Hepatocyte (in vitro differentiated cells): ENCODE measurements at places on chromosomes 16 and 17. TPM values are rescaled to one million over a fixed set of nuclear protein-coding genes. Genes with fewer than 3 reads are reported as not detected.

COG7 gene
- 11.8 and 15.4 TPM in 2 replicates for total RNA-seq

DNA sequence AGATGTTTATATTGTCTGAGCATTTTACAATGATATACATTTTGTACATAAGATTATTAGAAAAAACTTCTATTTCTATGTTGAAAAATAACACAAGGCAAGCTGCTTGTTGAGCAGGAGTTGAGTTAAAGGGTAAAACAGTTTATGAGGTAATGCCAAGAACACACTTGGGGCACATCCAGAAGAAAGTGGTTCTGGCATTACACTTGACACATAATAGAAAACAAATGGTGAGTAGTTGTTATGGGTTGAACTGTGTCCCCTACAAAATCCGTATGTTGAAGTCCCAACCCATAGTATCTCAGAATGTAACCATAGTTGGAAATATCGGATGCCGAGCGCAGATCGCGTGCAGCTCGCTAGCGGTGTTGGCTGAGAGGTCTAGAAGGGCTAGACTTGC is 354.3 kb upstream of the GOT2 start:
- H3K36me3 ChIP-seq, result no peaks in the 10 kb centered on the region
- no peaks in the 10 kb centered on the region for H3K27me3 ChIP-seq
- H3K4me1 ChIP-seq, result no peaks in the 10 kb centered on the region
- DNase-seq, result no peak

GRCh38 chr16:17273142-17273561 is 197.6 kb downstream of the XYLT1 start:
- peak; percentile 76 for DNase-seq
- no peaks in the 10 kb centered on the region for H3K36me3 ChIP-seq
- peaks cover 42% of the 10 kb centered on the region for H3K4me1 ChIP-seq
- peak overlapping the region; percentile 67 for H3K27ac ChIP-seq
- no peaks in the 10 kb centered on the region for H3K27me3 ChIP-seq
- no peak overlapping the region for H3K4me3 ChIP-seq

MYL4 gene
- 4.3 and 10.2 TPM in 2 replicates for total RNA-seq

GRCh38 chr17:18323507-18324139 is 8.5 kb downstream of the SMCR8 start:
- H3K27me3 ChIP-seq, result no peaks in the 10 kb centered on the region
- no peak overlapping the region for H3K27ac ChIP-seq
- no peak for DNase-seq
- peaks cover 16% of the 10 kb centered on the region for H3K4me1 ChIP-seq
- no peak overlapping the region for H3K4me3 ChIP-seq

DNA sequence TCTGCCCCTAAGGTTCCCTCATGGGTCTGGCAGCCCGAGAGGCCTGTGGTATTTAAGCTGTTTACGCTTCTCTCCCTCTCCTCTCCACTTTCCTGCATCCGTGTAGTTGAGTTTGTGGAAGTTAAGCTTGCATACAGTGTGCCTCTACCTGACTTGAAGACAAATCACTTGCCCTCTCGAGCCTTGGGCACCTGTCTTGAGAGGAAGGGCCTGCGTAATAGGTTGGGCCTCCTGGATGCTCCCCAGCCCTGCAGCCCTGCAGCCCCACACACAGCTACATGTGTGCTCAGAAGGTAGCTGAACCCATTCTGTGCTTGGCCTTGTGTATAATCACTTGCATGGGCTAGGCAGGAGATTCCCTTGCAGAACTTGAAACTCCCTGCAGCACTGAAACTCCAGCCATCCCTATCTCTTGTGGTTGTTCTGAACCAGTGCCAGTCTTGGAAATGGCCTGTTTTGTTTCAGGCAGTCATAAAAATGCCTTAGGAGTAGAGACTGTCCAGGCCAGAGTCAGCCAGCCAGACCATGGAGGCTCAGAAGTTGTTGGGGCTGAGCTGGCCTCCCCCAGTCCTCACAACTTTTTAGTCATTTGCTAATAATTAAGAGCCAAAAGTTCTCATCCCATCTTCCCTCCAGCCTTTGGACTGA is 134.6 kb downstream of the CLEC16A start:
- H3K4me3 ChIP-seq, result no peak overlapping the region
- H3K4me1 ChIP-seq, result peaks cover 45% of the 10 kb centered on the region
- no peaks in the 10 kb centered on the region for H3K27me3 ChIP-seq
- peak overlapping the region; percentile 75 for H3K27ac ChIP-seq
- peak; percentile 70 for DNase-seq

SNX20 gene
- not detected in 2 replicates for total RNA-seq
